ENCODE measurements at places on chromosomes 3 and 15.

DNA sequence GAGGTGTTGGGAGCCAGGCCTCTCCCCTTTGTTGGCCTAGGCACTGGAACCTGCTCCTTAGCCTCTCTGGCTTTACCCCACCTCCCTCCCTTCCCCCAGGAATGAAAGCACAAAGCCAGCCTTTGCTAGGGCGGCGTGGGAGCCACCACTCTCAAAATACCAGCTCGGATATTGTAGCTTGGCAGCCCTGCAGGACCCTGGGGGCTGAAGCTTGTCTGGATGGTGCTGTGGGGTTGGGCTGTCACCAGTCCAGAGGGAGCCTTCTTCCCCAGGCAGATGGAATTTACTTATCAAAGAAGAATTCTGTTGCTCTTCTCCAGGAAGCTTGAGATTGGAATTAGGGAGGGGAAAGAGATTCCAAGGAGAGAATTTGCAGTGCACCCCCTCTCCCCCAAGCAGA is 14.9 kb upstream of the GRM2 start:
- DNase-seq, result no peak

DNA sequence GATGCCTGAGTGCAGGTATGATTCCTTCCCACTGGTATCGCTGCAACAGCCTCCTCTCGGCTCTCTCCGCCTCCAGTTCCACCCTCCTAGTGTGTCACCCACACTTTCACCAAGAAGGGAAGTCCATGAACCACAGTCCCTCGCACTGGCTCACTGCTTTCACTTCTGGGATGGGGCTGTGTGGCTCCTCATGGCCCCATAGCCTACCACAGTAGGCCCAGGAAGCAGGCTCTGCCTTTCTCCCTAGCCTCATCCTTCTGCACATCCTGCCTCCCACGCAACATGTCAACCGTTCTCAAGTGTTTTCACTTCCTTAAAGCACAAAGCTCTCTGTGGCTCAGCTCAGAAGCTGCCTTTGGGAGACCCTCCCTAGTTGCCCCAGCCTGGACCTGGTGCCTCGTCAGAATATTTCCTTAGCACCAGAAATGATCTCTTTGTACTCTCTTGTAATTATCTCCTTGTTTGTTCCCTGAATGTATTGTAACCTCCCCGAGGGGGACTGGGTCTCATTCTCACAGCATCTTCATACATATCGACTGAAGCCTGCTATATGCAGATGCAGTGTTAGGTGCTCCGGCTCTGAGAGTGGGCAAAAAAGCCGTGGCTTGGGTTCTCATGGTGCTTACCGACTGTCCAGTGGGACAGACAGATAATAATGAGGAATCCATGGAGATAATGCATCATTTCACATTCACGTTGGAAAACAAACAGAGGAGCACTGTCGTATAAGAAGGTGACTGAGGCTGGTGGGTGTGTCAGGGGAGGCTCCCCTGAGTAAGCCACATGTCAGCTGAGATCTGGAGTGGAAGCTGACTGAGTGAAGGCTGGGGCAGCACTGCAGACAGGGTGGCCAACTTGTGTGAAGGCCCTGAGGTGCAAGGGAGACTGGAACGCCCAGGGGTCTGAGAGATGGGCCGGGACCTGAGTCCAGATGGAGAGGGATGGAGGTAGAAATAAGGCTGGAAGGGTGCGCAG is 107.1 kb downstream of the DGKG start:
- peak; percentile 84 for DNase-seq

DNA sequence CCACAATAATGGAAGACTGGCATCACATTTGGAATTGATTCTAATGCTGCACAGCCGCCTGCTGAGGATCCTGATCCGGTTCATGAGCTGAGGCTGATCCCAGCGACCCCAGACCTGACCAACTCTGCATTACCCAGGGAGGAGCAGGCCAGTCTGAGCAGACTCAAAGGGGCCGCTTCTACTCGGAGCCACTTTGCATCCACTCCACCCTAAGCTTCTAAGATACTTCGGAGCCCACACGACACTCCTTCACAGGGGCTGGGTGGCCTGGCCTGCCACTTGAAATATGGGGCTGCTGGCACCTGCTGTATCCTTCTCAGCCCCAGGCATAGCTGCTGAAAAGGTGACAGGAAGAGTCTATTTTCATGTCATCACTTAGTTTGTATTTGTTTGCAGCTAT is 33.2 kb upstream of the NSMCE3 start:
- DNase-seq, result no peak

DNA sequence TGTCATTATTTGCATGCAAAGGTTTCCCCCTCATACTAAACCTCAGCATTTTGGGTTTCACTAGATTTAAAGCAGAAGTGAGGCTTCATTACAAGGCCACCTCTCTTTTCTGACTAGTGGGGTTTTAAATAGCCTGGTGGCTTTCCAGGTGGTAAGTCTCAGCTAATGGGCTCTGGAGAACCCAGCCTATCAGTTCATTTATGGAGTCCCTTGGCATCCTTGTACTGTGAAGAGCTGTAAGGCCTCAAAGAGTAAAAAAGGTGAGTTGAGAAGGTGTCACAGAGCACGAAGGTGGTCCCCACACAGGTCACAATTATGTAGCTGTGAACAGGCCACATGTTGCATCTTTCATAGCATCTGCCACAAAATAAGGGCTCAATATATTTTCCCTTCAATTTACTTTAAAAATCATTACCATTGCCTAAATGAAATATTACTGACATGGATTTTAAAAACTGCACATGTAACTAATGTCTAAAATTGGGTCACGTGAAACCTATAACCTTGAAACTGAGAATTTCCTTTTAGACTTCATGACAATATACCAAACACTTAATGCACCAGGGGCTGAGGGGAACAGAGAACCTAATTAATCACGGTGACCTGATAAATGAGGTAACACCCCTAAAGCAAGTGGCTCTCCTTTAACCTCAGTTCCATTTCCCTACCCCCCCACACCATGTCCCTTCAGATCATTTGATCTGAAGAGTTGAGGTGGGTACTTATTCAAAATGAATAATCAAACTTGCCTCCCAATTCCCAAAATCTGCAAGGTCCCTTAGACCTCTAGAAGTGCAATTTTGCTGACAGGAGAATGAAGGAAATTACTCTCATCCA is 1.3 kb downstream of the NGLY1 start:
- peak; percentile 25 for DNase-seq

DNA sequence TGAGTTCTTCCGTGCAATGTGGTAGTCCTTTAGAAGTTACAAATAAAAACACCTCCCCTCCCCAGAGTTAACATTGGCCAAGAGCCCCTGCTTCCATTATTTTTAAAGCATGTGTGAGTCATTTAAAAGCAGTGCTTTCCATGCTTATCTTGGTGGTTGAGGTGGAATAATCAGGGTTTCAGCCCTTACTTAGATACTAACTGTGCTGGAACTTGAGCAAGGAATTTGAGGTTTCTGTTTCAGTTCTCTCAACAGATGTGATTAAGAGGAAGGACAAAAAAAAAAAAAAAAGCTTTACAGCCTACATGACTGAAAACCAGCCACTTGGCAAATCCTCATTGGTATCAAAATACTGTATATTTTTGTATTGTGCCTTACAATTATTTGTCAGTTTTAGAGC is 64.5 kb downstream of the CGNL1 start:
- DNase-seq, result no peak

GRCh38 chr15:99978426-99978825 is 245.2 kb upstream of the LYSMD4 start:
- DNase-seq, result no peak

GRCh38 chr3:194570898-194571297 is 62.3 kb downstream of the TMEM44 start:
- no peak for DNase-seq

- no peak for DNase-seq
Observed at GRCh38 chr3:191958980-191959671, 498.2 kb downstream of the PYDC2 start.

- DNase-seq, result peak; percentile 44
Observed at GRCh38 chr3:45462522-45463265, 74.3 kb downstream of the LARS2 start.

DNA sequence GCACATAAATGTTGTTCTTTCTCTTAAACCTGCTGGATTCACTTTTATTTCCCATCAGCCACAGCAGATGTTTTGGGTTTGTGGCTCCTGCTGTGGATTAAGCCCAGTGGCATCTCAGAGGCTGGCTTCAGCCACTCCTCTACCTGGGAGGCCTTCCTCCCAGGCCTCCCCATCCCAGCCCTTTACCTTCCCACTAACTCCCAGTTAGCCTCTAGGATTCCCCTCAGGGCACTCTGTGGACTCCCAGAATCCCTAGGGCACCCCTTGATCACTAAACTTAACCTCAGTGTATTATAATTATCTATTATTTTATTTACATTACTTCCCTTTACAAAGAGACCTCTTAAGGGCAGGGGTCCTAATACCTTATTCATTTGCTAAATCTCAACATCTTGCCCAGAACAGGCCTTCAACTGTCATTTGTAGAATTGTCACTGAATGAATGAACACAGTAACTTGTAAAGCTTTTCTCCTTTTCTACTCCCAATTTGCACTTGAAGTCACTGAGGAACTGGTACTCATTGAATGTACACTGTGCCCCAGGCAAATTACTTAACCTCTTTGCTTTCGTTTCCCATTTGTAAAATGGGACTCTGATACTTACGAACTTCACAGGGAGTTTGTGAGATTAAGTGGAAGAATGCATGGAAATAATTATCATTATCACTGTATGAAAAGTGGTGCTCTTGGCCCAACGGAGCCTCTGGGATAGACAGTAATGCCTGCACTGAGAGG is 8.3 kb downstream of the CCDC13 start:
- no peak for DNase-seq

DNA sequence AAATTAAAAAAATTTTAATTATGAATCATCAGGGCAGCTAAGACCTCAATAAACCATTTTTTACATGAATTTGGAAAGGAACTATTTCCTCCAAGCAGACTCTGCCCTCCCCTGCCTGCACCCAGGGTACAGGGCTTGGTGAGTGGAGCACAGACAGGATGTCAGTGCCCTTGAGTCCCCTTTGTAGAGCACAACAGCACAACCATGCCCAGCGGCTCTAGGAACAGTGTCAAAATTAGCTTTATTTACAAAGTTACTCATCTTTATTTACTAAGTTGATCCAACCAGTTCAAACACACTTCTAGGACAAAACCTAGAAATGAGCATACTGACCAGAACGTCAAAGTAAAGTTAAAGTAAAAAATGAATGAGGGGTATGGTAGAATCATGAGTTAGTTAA is 90.6 kb upstream of the TSC22D2 start:
- DNase-seq, result no peak

DNA sequence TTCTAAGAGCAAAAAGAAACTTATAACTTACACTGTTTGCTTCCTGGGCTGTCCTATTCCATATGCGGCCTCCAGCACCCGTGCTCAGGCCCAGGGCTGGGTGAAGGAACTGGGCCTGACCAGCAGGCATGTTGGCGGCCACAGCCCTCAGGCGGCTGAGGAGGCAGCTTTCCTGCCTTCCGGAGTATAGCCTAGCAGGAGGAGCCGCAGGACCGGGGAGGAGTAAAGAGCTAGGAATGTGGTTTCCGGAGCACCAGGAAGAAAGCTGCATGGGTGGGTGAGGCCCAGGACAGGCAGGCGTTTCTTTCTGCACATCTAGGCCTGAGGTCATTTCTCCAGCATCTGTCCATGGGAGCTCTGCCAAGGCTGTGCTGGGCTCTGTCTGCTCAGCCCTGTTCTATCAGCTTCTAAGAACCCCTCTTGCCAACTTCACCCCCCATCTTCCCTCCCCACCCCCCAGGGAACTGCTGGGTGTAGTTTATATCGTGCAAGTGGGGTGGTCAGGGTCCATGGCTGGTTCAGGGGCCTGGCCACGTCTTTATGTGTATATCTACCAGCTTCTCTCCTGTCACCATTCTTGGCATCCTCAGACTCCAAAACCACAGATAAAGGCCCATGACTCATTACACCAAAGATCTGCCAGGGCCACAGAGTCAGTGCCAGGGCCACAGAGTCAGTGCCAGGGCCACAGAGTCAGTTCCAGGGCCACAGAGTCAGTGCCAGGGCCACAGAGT is 7.8 kb upstream of the KIF7 start:
- no peak for DNase-seq

- DNase-seq, result no peak
Observed at GRCh38 chr3:171345107-171345843, 114.9 kb downstream of the TNIK start.

DNA sequence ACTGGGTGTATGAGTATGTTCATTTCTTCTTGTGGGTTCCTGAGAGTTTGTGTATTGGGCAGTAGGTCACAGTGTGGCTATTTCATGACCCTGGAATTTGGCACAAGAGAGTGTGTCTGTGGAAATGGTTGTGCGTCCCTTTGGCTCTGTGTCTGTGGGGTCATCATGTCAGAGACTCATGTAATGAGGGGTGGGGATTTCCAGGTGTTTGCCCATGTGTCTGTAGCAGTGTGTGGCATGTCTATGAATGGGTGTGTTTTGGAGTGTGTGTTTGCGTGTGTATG is 1.3 kb upstream of the GATA2 start:
- no peak for DNase-seq

DNA sequence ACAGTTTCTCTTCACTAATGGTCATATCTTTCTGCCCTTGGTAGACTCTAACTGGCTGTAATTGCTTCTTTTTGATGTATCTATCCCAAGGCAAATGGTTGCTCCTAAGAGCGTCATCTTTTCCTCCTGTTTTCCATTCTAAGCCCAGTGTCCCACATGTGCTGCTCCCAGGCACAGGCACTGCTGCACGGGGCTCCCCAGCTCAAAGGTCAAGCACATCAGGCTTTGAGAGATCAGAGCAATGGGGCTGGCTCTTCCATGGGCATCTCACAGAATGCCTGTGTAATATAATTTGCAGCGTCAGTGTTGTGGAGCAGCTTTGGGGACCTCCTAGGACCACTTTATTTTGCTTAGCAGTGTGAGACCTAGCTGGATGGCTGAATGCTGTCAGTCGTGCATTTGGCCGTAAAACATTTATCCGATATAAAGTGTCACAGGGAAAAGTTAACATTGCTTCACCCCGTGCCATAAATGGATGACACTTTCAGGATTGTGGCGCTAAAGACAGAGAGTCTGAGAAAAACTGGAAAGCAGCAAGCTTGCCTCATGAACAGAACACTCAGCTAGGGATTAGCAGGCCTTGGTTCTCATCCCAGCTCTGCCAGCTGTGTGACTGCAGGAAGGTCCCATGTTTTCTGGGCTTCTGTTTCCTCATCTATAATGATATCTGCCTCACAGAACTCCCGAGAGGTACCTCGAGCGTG is 277.5 kb upstream of the TBL1XR1 start:
- no peak for DNase-seq

GRCh38 chr3:187983484-187984124 is 170.4 kb upstream of the LPP start:
- no peak for DNase-seq

DNA sequence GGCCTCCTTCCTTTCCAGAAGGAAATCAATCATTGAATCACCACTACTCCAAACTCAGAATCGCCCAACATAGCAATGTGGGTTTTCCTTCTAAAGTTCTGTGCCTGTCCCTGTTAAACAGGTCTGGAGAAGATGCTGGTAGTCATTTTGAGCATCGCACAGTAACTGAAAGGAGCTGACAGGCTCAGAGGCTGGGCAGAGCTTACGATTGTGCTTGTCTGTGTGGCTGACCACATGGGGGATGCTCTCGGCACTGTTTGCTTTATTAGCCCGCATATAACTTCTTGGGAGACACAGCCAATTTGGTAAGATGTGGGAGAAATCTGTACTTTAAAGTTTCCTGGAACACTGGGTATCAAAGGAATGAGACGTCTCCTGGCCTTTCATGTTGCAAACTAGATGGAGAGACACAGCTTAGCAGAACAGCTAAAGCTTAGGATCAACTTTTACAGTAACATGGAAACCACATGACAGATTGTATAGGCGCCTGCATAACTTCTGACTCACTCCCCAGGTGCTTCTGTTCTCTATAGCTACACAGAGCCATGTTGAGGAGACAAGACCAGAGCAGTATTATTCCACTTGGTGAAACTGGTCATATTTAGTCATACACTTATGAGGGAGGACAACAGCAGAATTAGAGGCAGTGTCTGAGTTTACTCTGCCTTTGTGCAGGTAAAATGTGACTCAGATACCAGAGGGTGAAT is 374.1 kb downstream of the RORA start:
- DNase-seq, result no peak

Data from KBM-7 (cell line).